ENCODE measurements at places on chromosomes 11 and 22.

DNA sequence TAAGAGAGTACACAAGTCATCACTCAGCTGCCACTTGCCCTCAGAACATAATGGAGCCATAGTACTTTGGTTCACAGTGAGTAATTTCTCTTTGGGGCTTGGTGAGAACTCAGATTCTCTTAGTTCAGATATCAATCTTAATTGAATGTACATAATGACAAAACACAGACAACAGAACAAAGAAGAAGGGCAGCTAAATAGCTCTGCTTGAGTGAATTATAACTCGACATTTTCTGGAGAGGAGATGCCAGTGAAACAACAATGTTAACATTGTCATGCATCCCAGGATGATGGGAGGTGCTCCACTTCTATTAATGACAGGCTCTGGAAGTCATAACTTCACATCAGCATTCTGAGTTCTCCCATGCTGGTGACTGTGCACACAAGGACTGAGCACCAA, 508.1 kb downstream of the TMEM135 start:
- DNase-seq: no peak

DNA sequence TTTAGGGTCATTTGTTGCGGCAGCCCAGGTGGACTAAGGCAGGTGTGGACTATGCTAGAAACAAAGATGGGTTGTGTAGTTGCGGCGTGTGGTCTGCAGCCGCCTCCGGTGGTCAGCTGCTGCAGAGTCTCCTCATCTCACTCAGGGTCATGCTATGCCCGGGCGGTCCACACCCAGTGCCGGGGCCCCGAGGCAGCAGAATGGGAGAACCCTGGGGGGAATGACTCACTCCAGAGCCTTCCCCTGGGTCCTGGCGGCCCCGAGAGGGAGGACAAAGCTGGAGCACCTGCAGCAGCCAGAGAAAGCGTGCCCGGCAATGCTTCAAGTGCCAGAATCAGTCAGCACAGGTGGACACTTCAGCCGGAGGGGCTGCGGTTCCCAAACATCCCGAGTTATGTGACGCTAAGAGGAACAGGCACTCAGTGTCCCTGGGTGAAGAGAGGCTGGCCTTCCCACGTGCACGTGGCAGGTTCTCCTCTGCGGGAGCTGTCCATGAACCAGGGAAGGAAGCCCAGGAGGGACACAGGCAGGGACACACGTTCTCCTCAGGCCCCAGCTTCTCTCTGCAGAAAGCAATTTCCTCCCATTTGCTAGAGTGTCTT, 289.6 kb upstream of the B3GAT1 start:
- no peak for DNase-seq

GRCh38 chr11:113574586-113574985, 99.4 kb upstream of the DRD2 start:
- no peak for DNase-seq

DNA sequence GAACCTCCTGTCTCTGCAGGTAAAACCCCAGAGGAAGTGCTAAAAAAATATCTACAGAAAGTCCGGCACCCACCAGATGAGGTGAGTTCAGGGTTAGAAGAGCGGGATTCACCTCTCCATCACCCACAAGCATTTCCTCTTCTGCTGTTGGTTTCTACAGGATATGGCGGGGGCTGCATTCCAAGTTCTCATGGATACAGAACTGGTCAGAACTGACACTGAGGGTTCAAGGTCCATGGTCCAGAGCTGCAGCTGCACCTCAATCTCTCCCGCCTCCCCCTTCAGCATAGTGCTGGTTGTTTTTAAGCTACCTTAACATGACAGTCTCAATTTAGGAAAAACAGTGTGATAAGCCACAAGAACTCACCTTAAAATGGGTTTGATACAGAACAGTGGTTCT, 19.2 kb downstream of the DTX4 start:
- no peak for DNase-seq

DNA sequence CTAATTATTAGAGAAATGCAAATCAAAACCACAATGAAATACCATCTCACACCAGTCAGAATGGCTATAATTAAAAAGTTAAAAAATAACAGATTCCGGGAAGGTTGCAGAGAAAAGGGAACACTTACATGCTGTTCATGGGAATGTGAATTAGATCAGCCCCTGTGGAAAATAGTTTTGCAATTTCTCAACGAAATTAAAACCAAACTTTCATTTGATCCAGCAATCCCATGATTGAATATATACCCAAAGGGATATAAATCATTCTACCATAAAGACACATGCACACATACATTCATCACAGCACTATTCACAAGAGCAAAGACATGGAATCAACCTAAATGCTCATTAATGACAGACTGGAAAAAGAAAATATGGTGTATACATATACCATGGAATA, 32.5 kb downstream of the NOX4 start:
- DNase-seq: peak; percentile 13

DNA sequence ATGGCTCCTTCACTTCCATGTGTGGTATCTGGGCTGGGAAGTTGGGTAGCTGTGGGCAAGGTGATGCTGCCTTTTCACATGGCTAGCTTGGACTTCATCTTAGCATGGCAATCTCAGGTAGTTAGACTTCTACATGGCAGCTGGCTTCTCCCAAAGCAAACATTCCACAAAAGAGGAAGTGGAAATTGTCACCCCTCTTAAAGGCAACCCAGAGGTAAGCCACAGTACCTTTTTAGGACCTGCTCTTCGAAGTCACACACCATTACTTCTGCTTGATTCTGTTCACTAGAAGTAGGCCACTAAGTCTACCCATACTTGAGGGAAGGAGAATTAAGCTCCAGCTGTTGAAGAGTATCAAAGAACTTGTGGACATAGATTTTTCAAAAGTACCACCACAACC, 25.9 kb downstream of the TUG1 start:
- DNase-seq: no peak

GRCh38 chr11:35173011-35173511, 34.1 kb downstream of the CD44 start:
- peak; percentile 40 for DNase-seq

DNA sequence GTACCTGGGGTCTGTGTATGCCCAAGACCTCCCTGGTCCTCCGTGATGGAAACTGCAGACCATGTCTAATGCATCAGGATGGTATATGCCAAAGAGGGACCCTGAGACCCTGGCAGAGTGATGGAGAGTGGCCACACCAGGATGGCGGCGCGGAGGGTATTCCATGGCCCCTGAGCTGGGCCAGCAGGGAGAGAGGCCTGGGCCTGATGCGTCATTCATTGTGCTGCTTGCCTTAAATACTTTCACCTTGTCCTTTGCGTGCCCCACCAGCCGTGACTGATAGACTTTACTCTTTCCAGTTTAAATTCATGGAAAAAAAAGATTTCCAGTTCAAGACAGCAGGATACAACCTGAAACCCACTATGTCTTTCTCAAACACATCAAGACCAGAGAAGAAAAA, 5.6 kb upstream of the NDUFV1 start:
- no peak for DNase-seq

DNA sequence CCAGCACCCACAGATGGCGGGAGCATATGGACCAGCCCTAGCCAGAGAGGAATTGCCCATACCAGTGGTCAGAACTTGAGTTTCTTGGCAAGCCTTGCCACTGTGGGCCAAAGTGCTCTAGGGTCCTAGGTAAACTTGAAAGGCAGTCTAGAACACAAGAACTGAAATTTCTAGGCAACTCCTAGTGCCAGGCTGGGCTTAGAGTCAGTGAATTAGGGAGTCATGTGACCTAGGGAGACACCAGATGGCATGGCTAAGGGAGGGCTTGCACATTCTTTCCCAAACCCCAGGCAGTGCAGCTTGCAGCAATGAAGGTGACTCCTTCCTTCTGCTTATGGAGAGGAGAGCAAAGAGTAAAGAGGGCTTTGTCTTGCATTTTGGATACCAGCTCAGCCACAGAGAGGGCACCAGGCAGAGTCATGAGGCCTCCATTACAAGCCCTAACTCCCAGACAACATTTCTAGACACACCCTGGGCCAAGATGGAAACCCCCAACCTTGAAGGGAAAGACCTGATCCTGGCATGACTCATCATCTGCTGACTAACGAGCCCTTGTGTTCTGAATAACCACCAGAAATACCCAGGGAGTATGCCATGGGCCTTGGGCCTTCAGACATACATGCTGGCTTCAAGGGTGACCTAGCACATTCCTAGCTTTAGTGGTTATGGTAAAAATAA, 19.2 kb upstream of the OR56A3 start:
- DNase-seq: no peak

DNA sequence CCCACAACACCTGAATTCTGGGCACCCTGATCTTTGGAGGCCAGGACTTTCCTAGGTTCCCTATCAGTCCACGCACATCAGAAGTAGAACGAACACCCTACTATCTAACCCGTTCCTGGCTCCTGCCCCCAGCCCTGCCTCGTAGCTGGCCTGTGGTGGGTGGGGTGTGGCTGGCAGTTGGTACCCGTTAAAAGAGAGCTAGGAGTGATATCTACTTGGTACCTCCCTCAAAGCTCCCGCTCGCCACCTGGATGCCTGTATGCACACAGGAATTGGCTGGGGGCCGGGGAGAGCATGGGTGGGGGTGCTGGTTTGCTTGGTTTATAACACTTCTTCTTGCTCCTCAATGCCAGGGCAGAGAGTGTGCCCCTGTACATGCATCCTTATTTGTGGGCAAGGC, 14.0 kb upstream of the NECTIN1 start:
- DNase-seq: no peak

DNA sequence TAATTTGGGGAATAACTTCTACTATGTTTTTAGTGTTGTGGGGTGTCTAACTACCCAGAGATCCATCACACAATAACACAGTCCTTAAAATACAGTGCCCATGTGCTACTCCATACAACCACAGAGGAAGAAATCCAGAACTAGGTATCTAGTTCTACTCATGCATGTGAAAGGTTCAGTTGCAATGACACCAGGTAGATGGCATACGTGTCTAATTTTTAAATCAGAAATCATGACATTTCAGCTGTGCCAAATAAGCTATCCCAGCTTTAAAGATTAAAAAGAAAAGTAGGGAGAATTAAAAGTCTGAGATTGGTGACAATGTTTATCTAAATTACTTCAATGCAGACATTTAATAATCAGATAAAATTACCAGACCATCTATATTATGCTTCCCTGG, 122.2 kb downstream of the CD44 start:
- no peak for DNase-seq

GRCh38 chr11:124482362-124483147, 37.1 kb upstream of the OR8B8 start:
- DNase-seq: peak; percentile 16

DNA sequence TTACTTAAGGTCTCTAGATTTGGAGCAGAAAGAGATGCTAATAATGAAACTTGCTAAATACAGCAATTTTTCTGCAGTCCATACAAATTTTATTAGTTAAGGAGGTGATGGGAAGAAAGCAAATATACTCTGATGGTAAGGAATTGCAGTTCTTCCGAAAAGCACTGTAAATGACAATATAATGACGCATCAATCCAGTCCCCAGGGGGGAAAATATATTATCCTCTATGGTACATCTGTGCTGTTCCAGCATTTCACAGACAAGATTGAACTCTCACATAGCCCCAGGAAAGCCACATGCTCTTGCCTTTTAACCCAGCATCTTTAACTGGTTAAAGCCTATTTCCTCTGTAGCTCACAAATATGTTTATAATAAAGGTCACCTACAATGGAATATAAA, 416.6 kb upstream of the CCDC90B start:
- no peak for DNase-seq

DNA sequence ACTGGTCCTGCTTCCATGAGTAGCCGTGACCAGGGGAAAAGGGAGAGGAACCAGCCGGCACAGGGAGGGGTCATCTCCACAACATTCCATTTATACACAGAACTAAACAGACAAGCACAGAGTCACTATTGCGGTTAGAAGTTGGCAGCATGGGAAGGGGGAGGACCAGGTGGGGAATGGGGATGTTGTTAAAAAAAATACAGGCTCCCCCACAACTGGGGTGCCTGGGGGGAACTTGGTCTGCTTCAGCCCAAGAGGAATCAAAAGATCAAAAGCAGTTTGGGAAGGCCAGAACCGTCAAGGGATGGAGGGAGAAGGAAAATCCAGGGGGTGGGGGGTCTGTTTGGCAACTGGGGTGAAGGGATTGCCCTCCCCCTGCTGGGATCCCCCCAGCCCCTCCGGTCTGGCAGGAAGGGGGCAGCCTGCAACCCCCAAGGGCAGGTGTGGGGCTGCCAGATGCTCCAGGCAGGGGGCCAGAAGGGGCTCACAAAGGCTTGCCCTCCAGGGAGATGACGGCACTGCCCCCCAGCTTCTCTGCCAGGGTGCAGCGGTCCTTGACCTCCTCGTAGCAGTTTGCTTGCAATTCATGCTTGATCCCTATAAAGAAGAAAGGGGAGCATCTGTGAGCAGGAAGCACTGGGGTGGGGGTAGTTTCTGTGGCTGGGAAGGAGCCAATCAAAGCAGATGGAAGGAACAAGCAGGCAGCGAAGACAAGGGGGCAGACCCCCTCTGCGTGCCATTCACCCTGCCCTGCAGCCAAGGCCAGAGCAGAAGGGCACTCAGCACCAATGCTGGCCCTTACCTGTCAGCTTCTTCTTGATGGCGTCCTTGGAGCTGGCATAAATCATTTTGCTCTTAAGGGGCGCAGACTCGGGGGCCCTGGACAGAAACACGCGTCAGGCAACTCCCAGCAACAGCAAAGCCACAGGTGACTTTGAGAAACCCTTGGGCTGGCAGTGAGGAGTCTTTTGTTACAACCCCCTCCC, 2.8 kb downstream of the CFL1 start:
- DNase-seq: no peak

- no peak for DNase-seq
Measured at GRCh38 chr11:78071717-78072116, 7.9 kb downstream of the NDUFC2 start.

DNA sequence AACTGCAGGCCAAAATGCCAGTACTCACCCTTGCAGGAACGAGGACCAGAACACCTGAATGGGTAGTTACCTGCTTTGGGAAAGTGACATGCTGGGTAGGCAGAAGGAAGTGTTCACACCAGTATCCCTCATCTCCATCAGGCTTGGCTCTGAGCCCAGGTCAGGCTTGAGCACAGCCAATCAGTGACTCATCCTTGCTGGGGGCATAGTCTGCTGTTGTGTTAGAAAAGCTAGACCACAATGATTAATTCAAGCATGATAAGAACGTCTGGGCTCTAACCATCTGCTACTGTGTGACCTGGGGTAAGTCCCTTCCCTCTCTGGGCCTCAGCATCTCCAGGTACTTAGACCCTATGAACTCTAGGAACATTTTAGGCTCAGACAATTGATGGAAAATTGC, 450.4 kb downstream of the MIAT start:
- DNase-seq: peak; percentile 98

- no peak for DNase-seq
Measured at GRCh38 chr11:93192163-93192562, 5.6 kb downstream of the SLC36A4 start.

GRCh38 chr22:44632541-44633396, 69.2 kb upstream of the PRR5 start:
- DNase-seq: peak; percentile 26

All from EH (cell line).